D721Med (cell line): ENCODE measurements at places on chromosomes 2 and 18.

DNA sequence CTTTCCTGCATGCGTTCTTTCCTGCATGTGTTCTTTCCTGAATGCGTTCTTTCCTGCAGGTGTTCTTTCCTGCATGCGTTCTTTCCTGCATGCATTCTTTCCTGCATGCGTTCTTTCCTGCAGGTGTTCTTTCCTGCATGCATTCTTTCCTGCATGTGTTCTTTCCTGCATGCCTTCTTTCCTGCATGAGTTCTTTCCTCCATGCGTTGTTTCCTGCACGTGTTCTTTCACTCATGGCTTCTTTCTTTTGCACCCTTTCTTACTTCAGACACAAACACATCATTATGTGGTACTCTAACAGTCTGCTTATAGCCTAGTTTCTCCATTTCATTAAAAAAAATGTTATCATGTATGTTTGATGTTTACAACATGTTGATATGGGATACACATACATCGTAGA, 261.6 kb upstream of the PXDN start:
- no peak for DNase-seq

DNA sequence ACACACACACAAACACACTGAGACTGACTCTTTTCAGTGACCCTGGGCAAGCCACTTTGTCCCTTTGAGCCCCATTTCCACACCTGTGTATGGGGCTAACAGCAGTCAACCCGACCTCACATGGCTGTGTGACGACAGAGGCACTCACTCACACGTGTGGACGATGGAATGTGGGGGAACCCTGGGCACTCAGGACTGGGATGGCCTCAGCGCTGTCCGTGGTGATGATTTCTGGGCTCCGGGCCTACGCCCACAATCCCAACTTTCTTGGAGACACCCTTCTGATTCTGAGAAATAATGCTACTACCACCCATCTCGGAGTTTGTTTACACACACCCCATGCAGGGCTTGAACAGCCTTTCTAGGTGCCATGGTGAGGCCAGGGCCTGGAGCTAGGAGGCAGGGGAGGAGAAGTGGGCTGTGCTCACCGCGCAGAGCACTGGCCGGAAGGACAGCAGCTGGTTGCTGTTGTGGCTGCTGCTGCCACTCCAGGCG, 1.5 kb downstream of the CRYBA2 start:
- no peak for DNase-seq

GRCh38 chr2:134855709-134856108, 17.3 kb downstream of the ACMSD start:
- no peak for DNase-seq

DNA sequence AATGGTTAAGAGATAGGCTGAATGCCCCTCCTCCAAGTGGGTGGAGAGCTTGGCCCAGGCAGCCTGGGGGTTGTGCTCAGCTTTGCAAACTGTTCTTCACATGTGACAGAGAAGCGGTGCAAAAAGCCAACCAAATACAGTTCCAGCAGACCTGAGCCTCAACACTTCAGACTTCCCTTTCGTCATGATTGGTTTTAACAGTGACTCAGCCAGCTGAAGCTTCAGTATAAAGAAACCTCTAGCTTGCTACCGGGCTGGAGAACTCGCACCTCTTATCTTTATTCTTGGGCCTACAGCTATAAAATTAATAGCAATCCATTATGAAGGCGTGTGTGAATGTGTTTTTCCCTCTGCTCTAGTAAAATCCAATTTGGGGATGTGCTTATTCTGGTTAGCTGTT, 20.0 kb downstream of the SETBP1 start:
- no peak for DNase-seq

DNA sequence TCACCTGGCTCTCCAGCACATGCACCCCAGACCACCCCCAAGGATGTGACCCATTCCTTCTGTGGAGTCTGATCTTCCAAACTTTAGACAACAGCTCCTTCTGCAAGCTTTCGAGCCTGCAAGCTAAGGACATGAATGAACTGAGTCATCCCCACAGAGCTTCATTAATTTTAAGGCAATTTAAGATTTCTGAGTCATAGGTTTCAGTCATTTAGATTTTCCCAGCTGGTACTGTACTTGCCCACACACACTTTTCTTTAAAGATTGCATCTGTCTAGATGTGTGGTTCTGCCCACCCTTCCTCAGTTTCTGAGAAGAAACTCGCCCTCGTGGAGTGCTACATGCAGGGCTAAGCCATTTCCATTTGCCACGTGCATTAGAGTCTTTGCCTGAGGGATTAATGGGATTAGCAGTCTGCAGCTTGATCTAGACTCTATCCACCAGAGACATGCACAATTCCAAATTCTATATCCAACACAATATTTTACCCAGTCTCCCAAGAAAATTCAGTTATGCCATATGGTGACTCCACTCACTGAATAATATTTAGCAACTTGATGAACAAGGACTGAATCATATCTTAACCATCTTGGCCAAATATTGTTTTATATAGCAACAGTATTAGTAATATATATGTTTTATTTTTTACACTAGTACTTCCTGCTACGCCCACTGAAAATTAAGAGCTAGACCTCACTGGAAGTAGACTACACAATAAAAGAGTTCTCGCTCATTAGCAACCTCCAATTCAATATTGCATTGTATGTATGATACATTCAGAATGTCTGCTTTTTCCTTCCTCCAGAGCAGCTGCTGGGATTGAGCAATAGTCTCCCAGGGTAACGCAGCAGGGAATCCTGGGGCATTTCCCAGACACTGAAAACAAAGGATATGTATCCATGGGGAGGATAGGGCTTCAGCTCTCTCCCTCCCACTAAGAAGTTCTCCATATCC, 14.3 kb upstream of the TRIB2 start:
- DNase-seq = no peak

GRCh38 chr2:168076731-168077130, 170.7 kb downstream of the STK39 start:
- no peak for DNase-seq

GRCh38 chr18:34991561-34991960, 49.7 kb upstream of the MAPRE2 start:
- DNase-seq = no peak

- no peak for DNase-seq
These were observed at the start of gene CDH19 for GRCh38 chr18:66603941-66604627. Gene CDH19, minus strand, starts transcription at chr18:66604090. Its CDS starts 31,886 bp downstream, at chr18:66572204.

DNA sequence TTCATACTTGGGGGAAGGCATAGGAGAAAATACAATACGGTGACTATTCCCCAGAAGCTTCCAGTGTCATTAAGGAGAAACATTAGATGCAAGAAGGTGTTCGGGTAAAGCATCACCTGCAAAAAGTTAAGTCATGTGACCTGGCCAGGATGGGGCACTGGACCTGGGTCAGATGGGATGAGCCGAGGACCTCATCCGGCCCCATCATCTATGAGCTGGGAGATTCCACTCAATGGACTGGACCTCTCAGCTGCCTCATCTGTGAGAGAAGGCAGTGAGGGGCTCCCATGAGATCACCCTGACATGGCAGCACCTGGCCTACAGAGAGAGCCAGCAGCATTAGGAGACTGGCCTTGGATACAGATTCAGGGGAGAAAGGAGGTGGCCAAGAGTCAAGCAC, 111.4 kb upstream of the TEX51 start:
- no peak for DNase-seq

- DNase-seq = no peak
These were observed 19.2 kb downstream of the DTNA start for GRCh38 chr18:34729264-34729663.

GRCh38 chr2:127386764-127387654, 766 bp downstream of the MAP3K2 start:
- no peak for DNase-seq
